ENCODE measurements at places on chromosomes 7 and 10. TPM values are rescaled to one million over a fixed set of nuclear protein-coding genes. Genes with fewer than 3 reads are reported as not detected.

SPDYE9 gene
- 0.37 TPM for polyA plus RNA-seq

AKR1C3 gene
- polyA plus RNA-seq: 4.1 TPM

REEP3 gene
- polyA plus RNA-seq: 49.1 TPM

OR6B1 gene
- polyA plus RNA-seq: not detected

UNC5B gene
- 10.5 TPM for polyA plus RNA-seq

CDNF gene
- 3.2 TPM for polyA plus RNA-seq

PRTFDC1 gene
- polyA plus RNA-seq: 34.3 TPM

CACNB2 gene
- 8.2 TPM for polyA plus RNA-seq

DNAJC12 gene
- polyA plus RNA-seq: 10.4 TPM

VWA2 gene
- polyA plus RNA-seq: 4.6 TPM

DPYSL4 gene
- polyA plus RNA-seq: 4.6 TPM

CRHR2 gene
- polyA plus RNA-seq: 0.31 TPM

CALML5 gene
- not detected for polyA plus RNA-seq

ACBD7 gene
- polyA plus RNA-seq: 2.2 TPM
